ENCODE measurements at places on chromosomes 1 and 21.

DNA sequence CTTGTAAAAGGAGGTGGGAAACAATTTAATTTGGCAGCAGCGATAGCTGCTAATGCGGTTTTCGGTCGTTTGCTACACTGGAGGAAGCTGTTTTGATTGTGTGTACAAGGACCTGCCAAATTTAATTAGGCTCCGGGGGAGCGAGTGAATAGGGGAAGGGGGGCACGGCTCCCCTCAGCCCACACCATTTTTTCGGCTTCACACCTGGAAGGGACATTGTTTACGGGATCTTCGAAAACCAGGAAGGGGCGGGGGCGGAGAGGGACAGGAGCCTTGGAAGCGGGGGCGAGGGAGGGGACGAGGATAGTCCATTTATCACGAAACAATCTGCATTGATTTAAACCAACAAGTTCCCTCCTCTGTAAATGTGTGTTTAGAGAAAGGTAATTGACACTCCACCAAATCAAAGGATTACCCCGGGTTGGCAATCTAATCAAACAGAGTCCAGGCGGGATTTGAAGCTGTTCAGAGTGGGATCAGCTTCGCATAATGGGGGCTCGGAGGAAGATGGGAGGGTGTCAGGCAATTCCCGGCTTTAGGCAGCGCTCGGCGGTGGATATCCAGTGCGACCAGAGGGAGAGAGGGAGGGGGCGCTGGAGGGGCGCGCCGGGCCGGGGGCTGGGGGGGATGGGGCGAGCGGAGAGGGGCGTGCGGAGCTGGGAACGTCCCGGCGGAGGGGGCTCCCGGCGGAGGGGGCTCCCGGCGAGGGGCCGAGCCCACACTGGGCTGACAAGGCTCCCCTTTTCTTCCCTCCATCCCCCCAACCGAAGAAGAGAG is 9.8 kb downstream of the PAX7 start:
- no peak for DNase-seq

GRCh38 chr1:81936853-81937252 is 136.1 kb downstream of the ADGRL2 start:
- no peak for DNase-seq

- DNase-seq, result no peak
Observed at GRCh38 chr1:159869173-159869572, 6.7 kb upstream of the VSIG8 start.

DNA sequence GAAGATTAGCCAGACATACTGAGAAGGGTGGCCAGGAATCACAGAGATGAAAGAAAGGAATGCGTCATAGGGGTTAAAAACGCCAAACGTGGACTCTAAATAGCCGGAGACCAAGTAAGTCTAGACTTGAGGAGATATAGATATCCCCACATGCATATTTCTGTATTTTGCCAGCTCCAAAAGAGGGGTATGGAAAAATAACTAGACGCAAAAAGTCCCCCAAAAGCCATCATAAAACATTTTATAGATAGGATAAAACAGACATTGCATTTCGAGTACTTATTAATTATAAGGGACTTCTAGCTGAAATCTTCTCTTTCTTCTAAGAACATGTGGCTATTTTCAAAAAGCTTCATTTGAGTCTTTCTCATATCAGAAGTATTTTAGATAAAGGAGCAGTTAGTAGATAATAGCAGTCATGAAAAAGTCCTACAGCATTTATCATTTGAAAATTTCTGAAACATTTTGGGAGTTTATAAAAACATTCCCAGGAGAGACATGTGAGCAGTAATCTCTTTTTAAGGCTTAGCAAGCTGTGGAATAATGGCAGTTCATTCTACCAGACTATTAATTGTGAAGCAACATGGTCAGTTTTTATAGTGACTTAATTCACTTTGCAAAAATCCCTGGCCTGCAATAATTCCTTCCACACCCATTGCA is 6.1 kb downstream of the KIF26B start:
- no peak for DNase-seq

- no peak for DNase-seq
Observed at GRCh38 chr1:218611916-218612585, 266.9 kb downstream of the TGFB2 start.

GRCh38 chr1:241696172-241696814 is 44.2 kb downstream of the WDR64 start:
- no peak for DNase-seq

GRCh38 chr1:51265618-51266017 is 29.5 kb downstream of the RNF11 start:
- DNase-seq, result no peak

DNA sequence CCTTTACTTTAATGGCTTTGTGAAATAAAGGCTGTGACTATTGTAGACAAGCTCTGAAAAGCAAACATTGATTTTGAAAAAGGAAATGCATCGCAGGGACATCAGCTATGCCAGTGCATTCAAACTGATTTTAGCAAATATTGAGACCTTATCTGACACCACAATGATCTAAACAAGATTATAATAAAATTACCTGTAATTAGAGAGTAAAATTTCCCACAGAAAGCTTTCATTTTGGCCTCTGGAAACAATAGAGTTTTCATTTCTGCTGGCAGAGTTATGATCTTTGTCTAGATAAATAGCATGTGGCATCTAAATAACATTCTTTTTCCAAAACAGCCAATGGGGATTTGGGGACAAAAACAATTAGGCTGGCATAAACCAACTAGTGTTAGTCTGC is 650.4 kb upstream of the PRMT6 start:
- DNase-seq, result no peak

DNA sequence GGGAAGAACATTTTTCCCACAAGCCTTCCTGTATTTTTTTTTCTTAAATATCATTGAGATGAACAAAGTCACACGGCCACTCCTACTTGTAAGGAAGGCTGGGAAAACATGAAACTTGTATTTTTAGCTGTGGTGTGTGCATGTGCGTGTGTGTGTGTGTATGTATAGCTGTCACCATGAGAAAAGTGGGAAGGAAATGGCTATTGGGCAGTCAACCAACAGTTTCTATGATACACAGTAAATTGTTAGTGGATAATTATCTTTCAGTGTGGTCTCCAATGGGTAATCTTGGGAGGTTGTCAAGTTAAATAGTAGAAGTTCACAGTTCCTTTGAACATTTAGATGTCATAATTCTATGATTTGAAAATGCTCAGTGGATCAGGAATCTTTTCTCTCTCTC is 132.7 kb upstream of the USP24 start:
- DNase-seq, result no peak

DNA sequence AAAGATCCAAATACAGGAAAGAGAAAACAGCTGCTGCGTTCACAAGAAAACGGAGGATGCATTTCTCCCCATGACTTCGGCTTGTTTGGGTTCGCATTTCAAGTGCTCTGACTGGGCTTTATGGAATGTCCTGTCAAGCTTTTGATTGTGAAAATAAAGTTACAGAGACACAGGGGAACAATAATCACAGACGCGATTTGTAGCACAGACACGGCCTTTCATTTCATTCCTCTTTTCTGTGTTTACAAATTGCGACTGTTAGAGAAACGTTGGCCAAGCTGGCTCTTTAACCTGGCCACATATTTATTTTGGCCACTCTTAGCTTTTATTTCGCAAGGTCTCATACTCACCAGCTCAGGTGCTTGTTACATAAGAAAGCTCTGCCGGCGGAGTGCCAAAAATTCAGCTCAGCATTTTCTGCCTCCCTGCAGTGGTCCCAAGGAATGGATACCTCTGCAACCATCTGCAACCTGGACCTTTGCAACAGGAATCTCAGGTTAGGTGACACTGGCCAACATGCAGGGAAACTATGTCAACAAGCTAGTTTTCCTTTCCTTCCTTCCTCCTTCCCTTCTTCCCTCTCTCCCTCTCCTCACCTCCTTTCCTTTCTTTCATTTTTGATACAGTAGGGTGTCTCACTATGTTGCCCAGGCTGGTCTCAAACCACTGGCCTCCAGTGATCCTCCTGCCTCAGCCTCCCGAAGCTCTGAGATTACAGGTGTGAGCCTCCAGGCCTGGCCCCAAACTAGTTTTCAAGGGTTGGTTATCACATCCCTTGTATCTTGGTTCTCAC is 58.2 kb upstream of the SLC45A1 start:
- DNase-seq, result no peak

- no peak for DNase-seq
Observed at GRCh38 chr1:59340411-59341307, 43.8 kb downstream of the FGGY start.

GRCh38 chr21:41405321-41405720 is 20.7 kb upstream of the MX1 start:
- no peak for DNase-seq

DNA sequence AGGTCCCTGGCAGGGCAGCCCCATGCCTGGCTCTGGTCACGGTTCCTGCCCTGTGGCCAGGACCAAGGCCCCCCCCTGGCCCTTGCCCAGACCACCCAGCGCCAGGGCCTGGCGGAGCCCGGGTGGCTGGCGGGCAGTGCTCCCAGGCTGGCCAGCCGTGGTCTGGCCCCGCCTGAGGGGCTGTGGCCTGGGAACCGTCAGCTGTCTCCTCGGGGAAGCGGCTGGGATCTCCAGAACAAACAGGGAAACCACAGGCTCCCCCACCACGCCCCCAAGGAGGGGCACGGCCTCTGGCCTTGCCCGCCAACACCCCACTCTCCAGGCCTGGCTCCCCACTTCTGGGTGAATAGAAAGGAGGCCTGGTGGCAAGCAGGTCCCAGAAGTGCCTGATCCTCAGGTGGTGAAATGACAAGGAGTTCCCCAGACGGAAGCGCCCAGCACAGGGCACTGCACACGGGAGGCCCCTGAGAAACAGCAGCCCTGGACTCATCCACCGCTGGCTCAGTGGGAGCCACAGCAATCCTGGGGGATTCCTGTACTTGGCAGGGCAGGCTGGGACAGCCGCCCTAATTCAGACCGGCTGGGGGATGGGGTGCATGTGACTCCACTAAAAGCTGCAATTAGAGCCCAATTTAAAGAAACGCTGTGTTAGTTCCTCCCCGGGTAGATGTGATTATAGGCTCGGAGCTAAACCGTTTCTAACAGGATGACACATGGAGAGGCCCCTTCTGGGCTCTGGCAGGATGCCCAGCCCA is 78.9 kb downstream of the RAP1GAP start:
- DNase-seq, result no peak

- no peak for DNase-seq
Observed at GRCh38 chr1:32969566-32969965, 5.0 kb upstream of the RNF19B start.

DNA sequence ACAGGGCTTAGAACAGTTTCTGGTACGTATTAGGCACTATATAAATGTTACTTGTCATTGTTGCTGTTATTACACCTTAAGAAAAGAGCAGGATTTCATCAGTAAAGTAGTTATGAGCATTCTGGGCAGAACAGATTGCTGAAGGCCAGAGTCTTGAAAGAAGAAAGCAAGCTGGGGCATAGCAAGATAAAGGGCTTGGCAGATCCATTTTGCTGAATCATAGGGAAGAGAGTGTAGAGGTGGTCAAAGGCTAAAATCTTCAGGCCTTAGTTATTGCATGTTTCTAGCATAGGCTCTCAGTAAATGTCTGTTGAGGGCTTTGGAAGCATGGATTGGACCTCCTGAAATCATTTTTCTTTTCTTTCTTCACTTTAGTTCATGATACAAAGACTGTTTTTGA is 67.5 kb downstream of the PLA2G4A start:
- DNase-seq, result no peak

GRCh38 chr1:154546264-154547063 is 12.0 kb downstream of the UBE2Q1 start:
- peak; percentile 59 for DNase-seq

- no peak for DNase-seq
Observed at GRCh38 chr21:31110430-31110829, 72.2 kb upstream of the KRTAP19-8 start.

DNA sequence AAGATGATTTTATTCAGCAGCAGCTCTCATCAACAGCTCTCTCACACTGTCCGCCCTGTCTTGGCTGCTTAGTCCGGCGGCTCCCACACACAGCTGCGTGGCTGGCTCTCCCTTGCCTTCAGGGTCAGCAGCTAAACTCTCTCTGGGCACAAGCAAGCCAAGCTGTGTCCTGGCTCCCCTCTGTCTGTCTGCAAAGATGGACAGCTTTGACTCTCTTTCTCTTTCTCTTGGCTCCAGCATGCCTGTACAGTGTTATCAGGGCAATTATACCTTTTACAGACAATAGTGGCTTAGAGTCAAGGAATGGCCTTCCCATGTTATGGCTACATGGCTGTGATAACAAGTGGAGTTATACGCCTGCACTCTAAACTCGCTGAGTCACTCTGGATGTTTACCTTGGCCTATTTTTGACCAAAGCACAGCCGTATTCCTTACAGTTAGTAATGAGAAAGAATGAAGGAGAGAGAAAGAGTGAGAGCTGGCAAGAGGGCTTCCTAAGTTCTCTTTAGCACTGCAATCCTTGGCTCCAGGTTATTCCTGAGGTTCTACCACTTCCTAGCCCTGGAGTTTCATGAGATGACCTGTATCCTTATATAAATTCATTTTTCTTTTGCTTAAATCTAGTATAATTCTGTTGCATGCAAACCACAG is 59.9 kb upstream of the ZSWIM5 start:
- no peak for DNase-seq

DNA sequence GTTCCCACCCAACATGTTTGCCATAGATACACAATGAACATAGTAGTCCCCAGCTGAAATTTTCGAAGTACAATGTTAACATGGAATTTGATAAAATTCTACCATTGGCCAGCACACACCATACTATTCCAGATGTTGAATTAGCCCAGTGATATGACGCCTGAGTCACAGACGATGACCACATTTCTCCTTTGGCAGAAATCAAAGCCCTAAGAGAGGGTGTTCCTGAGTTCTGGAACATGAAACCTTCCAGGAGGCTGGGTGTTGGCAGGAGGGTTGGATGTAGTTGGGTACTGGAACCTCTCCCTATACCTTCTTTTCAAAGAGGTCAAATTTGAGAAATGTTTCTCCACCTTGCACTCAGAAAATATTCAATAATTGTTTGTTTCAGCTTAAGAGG is 37.8 kb downstream of the LPAR3 start:
- no peak for DNase-seq

- DNase-seq, result no peak
Observed at GRCh38 chr21:38295997-38296764, 39.4 kb downstream of the KCNJ15 start.

GRCh38 chr1:246001142-246001836 is 505.8 kb downstream of the SMYD3 start:
- DNase-seq, result no peak

DNA sequence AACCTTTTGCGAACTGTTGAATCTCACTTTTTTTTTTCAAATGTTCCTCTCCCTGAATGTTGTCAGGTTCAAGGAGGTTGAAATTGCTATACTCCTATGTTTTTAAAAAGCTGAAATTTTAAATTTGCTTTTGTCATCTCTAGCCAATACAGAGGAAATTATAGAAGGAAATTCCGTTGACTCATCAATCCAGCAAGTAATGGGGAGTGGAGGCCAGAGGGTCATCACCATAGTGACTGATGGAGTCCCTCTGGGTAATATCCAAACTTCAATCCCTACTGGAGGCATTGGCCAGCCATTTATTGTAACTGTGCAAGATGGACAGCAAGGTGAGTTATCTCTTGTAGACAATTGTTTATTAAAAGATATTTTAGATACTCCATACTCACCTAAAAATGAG is 36.3 kb downstream of the GABPB2 start:
- no peak for DNase-seq

DNA sequence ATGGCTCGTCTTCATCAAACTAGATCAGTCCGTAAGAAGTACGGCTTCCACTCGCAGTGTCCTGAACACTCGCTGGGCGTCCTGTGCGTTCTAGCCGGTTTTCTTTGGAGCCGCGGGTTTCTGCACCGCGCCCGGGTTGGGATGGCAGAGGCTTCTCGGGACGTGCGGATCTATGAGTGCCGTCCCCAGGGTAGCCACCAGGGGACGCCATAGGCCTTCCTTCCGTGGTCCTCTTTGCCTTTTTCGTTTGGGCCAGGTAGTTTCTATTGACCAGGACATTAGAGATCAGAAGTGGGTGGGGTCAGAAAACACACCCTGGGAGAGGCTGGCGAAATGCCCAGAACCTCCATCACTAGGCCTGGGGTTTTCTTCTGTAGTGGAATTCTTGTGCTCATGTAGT is 273.8 kb downstream of the FAM72C start:
- no peak for DNase-seq

All from GM18507 (cell line).